Skeletal muscle cell (primary cell): ENCODE measurements at places on chromosomes 7 and 10.

GRCh38 chr7:133081119-133081598 lies 731 bp downstream of the CHCHD3 start:
- no peak for DNase-seq

DNA sequence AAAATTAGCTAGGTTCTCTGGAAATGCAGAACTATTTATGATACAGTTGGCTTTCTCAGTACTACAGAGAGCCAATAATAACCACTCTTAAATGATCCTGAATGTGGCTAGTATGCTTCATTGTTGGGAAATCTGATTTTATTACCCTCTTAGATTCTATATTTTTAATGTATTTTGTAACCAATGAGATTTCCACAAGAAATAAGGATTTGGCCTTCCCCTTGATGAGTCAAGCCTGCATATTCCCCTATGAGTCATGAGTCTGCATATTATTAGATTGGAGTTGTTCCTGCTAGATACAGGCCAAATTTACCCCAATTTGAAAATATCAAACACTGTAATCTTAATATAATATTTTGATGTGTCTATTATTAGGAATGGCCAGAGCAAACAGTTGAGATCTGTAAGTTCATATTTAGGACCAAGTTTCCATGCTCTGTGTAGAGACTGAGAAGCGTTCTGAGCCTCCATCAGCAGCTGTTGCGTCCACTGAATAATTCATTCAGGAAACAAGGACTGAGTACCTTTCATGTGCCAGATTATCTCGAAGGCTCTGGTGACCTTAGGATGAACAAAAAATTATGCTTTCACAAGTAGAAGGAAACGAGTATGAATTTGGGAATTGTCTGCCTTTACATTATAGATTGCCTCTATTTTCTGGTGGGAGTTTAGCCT lies 793.4 kb downstream of the NRG3 start:
- DNase-seq, result peak; percentile 41

GRCh38 chr10:59668096-59668495 lies 41.6 kb downstream of the SLC16A9 start:
- peak; percentile 16 for DNase-seq

DNA sequence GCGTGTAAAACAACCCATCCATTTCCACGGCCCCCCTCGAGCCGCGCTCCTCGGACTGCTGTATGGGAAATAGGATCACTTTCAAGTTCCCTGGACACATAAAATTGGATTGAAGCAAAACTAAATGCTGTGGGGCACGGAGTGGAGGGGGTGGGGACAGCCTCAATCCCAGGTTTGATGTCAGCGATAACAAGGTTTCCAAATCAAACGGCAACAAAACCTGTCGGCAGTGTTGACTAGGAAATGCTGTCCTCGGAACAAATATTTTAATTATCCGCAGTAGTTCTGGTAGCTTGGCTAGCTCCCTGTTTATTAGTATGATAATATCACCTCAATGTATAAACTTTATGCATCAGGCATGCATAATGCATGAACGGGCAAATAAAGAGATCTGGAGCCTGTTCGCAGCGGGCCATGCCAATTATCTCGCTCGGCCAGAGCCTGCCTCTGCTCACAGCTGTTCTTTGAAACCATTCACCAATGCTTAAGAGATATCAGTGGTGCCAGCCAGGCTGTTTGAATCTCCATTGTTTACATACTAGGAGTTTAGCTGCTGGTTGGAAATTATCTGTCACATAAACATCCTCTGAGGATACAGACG lies 161.1 kb downstream of the PAXIP1 start:
- no peak for DNase-seq

GRCh38 chr10:99711129-99711719 lies 20.7 kb downstream of the COX15 start:
- DNase-seq, result no peak

DNA sequence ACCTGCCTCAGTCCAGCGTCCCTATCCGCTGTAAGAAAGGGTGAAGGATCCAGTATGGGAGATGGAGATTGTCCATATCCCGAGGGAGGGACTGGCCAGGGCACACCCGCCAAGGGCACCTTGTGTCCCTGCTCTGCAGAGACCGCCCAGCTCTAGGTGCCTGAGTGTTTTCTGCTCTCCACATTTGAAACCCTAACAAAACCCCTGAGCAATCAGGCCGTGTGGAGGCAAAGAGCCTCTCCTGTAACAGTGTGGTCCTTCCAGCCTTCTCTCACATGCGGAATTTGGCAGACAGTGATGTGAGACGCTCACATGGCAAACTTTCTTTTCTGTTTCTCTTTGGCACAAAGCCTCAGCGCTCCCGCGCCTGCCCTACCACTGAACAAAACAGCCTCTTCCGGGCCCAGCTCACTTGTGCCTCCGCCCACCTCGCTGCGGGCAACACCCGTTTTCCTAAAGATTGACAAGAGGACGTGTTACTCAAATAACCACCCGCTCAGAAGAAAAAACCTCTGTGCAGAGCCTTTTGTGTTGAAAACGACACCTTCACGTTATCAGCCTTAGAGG lies 514.8 kb downstream of the DNAJB6 start:
- no peak for DNase-seq

- DNase-seq, result no peak
Measured at GRCh38 chr10:124409696-124410095, 9.0 kb downstream of the OAT start.

DNA sequence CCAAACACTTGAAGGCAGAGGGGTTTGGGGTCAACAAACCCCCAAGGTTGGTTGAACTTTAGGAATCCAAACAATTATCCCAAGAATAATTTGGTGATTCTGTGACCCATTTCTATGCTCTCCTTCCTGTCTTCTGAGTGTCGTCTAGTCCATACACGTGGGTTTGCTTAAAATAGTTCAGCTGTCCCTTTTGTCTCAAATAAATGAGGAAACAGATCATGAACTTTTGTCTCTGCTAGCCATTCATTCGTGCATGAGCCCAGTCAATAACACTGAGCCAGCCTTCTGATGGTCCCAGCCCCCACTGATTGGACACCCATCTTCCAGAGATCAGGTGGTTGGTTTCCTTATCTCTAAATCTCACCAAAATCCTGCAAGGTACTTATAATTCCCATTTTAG lies 255.4 kb downstream of the PRPF18 start:
- no peak for DNase-seq

- DNase-seq, result no peak
Measured at GRCh38 chr10:14325325-14325955, 5.3 kb downstream of the FRMD4A start.

GRCh38 chr7:130263130-130263529 lies 3.5 kb upstream of the CPA2 start:
- no peak for DNase-seq

DNA sequence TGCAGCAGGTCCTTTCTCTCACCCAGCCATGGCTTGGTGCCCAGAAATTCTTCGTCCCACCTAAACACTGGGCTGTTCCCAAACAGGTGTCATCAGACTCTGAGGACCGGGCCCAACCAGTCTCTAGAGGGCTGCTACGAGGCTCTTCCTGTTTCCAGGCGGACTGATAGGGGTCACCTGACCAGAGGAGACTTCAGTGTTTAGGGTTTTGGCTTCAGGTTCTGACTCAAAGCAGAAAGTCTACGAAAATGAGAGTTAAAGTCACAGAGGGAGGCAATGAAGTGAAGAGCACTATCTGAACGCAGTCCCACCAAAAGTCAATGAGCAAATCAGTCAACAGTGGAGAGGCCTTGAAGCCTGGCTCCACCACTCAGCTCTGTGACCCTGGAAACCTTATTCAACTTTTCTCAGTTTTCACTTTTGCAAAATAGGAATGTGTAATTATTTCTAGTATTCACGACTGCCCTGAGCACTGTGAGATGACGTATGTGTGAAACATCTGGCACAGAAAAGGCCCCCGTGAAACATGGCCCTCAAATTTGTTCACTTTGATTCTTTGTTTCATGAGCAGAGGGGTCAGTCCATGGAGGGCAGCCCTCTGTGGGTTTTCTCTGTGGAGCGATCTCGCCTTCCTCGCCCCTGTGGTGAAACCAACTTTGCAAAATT lies 189.9 kb upstream of the PDE1C start:
- DNase-seq, result no peak

- no peak for DNase-seq
Measured at GRCh38 chr10:30185341-30185740, 126.0 kb upstream of the JCAD start.

- DNase-seq, result no peak
Measured at GRCh38 chr10:114489521-114490310, 85.4 kb upstream of the AFAP1L2 start.

DNA sequence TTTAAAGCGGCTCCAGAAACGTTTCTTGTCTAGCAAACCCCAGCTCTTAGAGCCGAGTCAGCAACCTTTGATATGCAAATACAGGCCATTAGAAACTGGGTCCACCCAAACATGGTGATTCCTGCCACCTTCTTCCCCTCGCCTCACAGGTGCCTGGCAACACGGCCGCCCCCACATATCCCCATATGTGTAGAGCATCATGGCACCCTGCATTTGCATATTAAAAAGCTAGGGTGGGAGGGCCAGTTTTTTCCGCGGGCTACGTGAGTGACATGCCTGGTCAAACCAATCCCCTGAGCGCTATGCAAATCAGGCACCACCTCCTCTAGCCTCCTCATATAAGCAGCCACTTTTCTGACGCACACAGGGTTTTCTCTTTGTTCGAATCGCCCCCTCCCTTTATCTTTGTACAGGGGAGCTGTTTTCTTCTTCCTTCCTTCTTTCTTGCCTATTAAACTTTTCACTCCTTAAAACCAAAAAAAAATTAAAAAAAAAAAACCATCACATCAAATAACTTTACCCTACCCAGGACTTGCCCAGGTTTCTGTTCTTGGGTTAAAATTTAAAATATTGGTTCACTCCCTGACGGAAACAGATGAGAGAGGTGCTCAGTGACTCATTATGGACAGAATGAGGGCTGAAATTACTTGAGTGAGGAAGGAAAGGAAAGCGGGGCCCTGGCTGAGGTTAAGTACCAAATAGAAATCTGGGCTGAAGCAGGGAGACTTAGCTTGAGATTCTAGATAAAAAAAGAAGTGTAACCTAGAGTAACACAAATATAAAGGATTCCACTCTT lies 59.8 kb downstream of the COA1 start:
- no peak for DNase-seq

DNA sequence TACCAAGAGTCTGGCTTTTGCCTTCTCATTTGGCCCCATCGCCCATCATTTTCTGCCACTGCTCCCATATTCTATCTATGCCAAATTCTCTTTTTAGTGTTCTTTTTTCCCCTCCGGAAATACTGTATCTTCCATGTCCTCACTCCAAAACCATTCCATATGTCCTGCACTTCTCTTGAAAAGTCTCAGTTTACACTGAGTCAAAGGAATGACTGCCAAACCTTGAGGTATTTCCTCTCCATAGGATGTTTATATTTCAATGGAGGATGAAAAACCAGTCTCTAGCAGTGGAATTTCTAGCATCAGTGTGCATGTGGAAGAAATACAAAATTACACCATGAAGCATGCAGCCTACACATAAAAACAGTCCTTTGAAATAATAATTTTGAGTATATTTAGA lies 121.4 kb upstream of the PHYHIPL start:
- peak; percentile 24 for DNase-seq

- no peak for DNase-seq
Measured at GRCh38 chr10:29791773-29792172, 157.0 kb upstream of the SVIL start.

GRCh38 chr7:7820409-7820808 lies 102.0 kb upstream of the RPA3 start:
- DNase-seq, result no peak

GRCh38 chr7:86925221-86925620 lies 134.2 kb downstream of the ELAPOR2 start:
- DNase-seq, result no peak

- no peak for DNase-seq
Measured at GRCh38 chr7:36668080-36668479, 56.2 kb downstream of the AOAH start.

DNA sequence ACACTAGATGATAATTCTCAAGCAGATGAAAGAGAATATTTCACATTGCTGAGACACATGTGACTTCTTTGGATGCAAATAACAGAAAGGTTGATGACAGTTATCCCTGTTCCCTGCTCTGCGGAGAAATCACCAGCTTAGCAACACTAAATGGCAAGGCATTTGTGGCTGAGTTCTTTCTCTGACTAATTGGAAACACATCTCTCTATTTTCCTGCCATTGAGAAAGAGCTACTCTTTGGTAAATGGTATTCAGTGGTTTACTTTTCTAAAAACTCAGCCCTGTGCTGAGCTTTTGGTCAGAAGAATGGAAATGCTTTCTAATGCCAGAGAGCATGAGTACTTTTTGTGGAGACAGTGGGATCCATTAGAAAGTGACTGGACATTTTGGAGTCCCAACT lies 771.4 kb downstream of the LRMDA start:
- no peak for DNase-seq

- DNase-seq, result no peak
Measured at GRCh38 chr7:23520582-23520981, 11.2 kb downstream of the TRA2A start.

GRCh38 chr7:107999779-108000560 lies 3.0 kb downstream of the LAMB1 start:
- no peak for DNase-seq

DNA sequence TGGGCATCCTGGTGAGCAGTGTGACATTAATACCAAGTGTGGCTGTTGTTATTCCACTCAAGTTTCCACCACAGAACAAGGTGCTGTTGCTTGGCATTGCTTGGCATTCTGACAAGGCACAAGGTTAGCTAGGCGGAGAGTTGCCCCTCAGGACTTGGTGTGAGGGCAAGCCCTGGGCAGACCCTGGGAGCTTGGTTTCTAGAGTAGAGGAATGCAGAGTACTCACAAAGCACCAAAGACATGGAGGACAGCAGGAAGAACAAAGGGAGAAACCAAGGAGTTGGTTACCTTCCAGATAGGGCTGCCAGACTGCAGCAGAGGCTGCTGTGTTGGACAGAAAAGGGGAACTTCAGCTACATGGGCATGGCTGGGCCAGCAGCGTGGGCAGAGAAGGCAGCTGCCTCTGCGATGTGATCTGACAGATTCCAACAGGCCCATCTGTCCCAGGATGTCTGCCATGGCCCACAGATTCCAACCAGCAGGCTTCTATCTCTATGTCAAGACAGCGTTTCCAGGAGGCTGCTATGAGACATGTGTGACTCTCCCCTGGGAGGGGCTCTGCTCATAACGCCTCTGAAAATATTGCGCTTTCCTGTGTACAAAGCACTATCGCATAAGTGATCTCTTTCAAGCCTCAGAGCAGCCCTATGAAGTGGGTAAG lies 1.8 kb downstream of the GOLGA7B start:
- no peak for DNase-seq

DNA sequence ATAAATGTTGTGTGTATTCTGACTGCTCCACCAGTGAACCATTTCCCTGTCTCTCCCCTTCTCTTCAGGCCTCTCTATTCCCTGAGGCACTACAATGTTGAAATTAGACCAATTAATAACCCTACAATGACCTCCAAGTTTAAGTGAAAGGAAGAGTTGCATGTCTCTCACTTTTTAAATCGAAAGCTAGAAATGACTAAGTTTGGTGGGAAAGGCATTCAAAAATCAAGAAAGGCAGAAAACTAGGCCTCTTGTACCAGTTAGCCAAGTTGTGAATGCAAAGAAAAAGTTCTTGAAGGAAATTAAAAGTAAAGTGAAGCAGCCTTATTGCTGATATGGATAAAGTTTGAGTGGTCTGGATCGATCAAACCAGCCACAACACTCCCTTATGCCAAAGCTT lies 198.3 kb upstream of the YAE1 start:
- DNase-seq, result no peak
